ENCODE measurements at places on chromosomes 3 and 15.

DNA sequence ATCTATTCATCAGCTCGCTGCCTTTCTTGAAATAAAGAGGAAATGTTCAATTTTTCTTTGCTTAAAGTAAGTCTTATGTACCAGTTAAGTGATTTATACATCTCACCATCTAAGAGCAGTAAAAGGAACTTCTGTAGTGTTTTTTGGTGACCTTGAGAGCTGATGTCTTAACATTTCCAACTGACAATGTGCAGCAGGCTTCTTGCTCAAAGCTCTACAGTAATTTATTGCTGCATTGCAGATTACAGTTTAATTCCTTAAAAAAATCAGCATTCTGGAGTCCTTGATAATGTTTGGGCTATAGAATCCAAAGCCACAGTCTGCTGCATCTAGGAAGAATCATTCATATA is 61.6 kb downstream of the DIPK2A start:
- no peak for DNase-seq

DNA sequence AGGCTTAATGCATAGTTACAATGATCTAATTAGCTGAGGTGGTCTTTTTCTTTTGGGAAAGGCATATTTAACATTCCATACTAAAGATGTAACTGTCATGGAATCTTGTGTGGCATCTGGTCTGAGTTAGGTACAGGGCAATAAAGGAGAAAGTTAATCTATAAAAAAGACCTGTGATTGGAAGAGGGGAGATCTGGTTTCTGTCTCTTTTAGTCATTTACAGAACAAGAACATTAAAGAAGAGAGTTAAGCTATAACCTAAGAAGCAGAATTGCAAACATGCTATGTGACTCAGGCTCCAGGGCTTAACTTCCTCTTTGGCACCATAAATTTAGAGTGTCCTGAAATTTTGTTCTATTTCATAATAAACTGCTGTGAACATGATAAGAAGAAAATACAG is 47.2 kb upstream of the MME start:
- no peak for DNase-seq

- DNase-seq = peak; percentile 2
Observed at GRCh38 chr3:130276203-130276803, 69.2 kb upstream of the COL6A5 start.

- no peak for DNase-seq
Observed at GRCh38 chr3:173799060-173799816, 401.7 kb downstream of the NLGN1 start.

DNA sequence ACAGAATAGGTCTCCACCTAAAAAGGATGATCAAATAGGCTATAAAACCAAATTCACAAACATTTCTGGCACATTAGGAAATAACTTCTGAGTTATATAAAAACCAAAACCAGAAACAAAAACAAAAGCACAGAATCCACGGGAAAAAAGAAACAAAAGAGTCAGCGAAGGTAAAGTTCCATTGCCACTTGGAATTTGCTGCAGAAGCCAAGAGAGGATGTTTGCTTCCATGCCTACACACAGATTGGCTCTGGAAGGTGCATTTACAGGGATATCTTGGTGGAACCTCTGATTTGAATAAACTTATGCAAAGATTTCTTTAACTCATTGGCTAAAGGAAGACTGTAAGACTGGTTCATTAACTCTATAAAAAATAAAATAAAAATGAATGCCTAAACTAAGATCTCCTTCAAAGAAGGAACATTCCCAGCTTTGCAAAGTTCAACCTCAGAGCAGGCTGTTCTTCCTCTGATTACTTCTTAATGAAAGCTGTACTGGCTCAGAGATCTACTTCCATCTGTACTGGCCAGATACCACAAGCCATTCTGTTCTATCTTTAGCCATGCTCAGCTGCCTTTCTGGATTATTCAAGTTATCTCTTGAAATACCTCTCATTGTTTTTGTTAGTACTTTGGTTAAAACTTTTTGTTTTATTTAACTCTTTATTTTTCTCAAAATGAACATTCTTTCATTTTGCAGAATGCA is 537.5 kb upstream of the CCDC54 start:
- no peak for DNase-seq

DNA sequence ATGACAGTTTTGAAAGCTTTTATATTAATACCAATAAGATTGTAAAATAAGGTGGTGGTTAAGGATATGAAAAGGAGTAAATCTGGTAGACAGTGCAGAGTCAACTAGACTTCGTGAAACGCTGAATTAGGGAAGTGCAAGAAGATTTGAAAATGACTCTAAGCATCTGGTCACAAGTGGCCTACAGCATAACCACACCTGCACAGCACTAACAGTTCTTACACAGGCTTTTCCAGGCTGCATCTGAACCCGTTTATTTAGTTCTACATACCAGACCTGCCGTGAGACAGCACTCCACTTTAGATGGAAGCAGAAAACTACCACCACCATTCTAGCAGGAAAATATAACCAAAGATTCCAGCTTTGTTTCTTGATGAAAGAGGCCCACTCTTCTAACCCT is 1.9 kb downstream of the DMXL2 start:
- no peak for DNase-seq

GRCh38 chr3:157914882-157915281 is 191.3 kb downstream of the SHOX2 start:
- DNase-seq = no peak

- no peak for DNase-seq
Observed at GRCh38 chr3:186184021-186184420, 75.1 kb upstream of the ETV5 start.

DNA sequence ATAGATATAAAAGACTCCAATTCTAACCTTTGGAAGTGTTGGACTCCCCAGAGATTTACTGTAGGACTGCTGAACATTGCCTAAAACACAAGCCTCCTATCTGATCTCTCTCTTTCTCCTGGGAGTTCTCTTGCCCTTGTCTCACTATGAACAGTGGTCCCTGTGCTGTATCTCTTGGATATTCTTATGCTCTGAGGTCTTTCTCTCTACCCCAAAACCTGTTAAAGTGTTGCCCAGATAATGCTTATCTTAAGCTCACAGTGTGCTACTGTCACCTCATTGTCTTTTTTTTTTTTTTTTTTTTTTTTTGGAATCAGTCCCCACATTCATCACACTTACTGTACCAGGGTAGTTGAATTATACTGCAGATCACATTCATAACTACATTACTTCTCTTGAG is 131.0 kb upstream of the CBLB start:
- no peak for DNase-seq

GRCh38 chr3:111956995-111957734 is 21.7 kb upstream of the ABHD10 start:
- DNase-seq = no peak

GRCh38 chr3:101381809-101382208 is 61.4 kb upstream of the IMPG2 start:
- DNase-seq = no peak

- DNase-seq = no peak
Observed at GRCh38 chr15:55221090-55222011, 24.6 kb upstream of the RSL24D1 start.
